ENCODE measurements at places on chromosomes 13 and 19.
A peak's percentile ranks its signal among the peaks of the same experiment; 100 is the strongest.

GRCh38 chr13:37288057-37288720, 182.7 kb upstream of the CSNK1A1L start:
- no peak for DNase-seq

DNA sequence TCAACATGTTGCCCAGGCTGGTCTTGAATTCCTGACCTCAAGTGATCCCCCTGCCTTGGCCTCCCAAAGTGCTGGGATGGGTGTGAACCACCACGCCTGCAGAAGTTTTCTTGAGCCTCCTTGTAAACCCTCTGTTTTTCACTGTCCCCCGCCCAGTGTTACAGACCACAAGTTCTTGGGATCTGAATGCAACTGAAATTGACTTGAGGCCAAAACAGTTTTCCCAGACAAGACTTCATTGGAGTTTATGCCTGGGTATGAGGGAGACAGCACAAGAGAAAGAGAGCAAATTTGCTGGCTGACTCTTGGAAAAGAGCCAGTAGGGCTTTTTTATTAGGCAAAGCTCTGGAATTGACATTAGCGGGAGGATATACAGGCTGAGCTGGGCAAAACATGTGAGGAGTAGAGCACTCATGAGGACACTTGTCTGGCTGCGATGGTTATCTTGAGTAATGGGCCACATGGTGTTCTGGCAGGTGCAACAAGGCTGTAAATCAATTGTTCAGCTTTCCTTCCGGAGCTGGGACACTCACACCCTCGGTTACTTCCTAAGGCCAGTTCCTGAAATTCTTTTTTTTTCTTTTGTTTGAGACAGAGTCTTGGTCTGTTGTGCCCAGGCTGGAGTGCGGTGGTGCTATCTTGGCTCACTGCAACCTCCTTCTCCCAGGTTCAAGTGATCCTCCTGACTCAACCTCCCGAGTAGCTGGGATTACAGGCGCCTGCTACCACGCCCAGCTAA, 12.7 kb upstream of the HNRNPL start:
- DNase-seq, result no peak

GRCh38 chr19:3289971-3290569, 65.6 kb downstream of the CELF5 start:
- no peak for DNase-seq

GRCh38 chr13:65468628-65469027, 1761.5 kb downstream of the PCDH9 start:
- DNase-seq, result no peak

DNA sequence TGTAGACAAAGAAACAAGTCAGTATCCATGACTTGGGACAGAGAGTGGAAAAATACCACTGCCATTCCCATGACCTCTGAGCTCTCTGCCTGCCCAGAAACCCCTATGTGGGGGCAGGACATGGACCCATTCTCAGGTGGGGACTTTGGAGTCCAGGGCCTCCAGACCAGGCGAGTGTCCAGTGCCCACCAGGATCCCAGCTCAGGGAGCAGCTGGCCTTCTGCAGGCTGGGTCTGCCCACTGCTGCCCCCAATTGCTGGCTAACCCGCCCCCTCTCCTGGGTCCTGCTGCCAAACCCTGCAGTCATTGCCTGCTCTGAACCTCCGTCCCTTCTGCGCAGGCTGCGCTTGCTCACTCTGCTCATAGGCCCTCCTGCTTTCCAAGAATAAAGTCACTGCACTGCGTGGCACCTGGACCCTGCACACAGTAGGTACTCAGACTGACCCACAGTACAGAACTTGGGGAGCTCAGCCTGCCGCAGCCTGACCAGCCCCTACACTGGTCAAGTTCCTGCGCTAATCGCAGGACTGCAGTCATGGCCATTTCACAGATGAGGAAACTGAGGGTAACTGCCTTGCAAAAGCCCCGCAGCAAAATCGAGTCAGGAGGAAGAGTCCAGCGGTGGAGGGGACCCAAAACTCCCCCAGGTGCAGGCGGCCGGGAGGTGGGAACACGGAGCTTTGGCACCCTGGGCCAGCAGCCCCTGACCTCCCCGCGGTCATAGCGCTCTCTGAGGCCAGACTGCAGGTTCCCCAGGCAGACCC, 774 bp downstream of the SLC7A10 start:
- DNase-seq, result no peak

GRCh38 chr13:105991622-105992277, 543.7 kb downstream of the EFNB2 start:
- no peak for DNase-seq

GRCh38 chr19:18520848-18521691, 800 bp downstream of the ELL start:
- DNase-seq, result peak; percentile 60

DNA sequence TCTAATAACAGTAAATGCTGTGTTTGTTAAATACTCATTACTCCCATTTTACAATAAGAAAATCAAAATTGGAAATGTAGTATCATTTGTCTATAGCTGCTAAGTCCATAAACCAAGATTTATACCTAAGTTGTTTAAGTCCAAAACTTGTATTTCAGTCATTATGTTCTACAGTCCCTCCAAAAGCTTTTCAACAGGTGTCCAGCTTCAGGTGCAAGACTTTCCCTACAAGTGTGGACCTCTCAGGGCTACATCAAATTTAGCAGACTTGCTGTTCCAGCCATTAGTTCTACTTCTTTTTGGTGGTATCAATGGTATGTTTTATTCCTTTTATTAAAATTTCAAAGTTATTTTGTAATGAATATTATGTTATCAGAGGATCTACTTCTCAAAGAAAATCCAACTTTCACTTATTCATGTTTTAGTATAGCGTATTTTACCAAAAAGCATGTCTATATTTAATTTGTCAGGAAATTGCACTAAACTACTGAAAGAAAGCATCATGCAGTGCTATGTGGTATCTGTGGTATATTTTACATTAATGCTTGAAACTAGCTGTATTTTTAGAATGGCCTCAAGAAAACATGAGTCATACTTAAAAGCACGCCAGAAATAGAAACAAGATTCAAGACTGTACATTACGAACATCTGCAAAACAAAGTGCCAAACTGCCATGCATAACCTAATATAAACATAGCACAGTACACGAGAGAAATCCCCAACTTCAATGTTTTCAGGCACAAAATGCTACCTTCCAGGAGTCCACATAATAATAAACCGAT, 44.5 kb downstream of the VWA8 start:
- no peak for DNase-seq

DNA sequence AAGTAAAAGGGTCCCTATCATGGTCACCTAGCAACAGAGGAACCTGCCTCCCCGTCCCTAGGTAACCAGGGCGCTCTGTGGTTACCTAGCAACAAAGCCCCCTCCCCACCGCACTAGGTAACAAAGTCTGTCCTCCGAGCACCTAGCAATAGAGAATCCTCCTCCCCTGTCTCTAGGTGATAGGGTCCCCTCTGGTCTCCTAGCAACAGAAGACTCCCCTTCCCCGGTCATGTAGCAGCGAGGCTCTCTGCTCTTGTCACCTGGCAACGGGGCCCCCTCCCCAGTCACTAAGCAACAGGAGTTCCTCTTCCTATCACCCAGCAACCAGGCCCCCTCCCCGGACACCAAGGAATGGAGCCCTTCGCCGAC, 307 bp downstream of the JOSD2 start:
- no peak for DNase-seq

DNA sequence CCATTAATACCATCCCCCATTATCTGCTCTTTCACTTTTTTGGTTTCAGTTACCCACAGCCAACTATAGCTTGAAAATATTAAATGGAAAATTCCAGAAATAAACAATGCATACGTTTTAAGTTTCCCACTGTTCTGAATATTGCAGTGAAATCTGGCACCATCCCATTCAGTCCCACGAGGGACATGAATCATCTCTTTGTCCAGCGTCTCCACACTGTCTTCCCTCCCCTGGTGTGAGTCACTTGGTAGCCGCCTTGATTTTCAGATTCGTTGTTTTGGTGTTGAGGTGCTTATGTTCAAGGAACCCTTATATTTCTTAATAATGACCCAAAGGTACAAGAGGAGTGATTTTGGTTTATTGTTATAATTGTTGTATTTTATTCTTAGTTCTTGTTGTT, 246.1 kb downstream of the DCT start:
- no peak for DNase-seq

DNA sequence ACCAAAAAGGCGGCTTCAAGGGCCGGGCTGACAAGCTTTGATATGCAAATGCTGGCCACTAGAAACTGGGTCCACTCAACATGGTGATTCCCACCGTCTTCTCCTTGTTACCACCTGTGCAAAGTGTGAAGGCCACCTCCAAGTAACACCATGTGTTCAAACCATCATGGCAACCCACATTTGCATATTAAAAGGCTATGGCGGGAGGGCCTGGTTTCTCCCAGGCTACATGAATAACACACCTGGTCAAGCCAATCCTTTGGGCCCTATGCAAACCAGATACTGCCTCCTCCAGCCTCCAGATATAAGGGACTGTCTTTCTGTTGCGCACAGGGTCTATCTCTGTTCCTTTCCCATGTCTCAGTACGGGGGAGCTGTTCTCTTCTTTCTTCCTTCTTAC, 36.6 kb upstream of the ZSCAN5A start:
- no peak for DNase-seq

DNA sequence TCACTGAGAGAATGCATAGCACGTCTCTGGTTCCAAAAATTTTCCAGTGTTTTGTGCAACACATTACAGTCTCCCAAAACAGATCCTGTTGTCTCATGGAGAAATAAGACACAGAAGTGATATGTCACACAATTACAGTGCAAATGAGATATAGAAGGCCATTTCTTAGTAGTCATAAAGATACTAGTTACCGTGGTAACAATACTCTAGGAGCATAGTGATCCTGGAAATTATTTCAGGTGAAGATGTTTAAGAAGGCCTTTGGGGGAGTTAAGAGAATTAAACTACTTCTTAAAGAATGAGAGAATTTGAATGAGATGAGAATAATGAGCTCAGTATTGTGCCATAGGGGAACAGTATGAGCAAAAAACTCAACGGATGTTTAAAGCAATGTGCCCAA, 628.0 kb upstream of the MIR17HG start:
- no peak for DNase-seq

GRCh38 chr13:41897126-41897525, 63.8 kb downstream of the VWA8 start:
- no peak for DNase-seq

DNA sequence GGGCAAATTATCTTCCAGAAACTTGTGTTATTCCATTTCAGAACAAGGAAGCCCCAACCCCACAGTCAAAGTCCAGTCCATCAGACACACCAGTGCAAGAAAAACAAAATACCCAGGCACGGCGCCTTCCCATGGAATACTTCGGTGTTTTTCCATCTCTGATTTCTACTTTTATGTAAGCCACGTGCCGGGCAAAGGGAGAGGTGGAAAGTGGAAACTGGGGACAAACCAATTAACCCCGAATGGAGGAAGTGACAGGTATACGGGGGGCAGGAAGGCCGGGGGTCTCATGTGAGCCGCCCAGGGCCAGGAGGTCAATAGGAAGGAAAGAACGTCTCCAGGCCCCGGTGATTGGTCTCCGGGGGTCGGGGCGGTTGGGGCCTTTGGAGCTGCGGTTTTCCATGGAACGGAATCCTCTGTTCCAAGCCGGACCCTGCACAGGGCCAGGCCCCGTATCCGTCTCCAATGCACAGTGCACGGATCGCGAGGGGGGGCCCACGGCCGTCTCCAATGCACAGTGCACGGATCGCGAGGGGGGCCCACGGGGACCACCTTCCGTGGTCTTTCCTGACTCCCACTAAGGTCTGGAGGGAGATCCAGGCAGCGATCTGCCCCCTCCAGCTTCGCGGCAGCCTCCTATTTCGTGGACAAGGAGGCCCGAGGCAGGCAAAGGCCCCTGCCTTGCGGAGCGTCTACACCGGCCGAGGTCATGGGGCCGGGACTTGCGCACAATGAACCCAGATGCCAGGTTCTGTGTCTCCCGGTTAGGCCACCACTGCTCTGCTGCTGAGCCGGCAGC, 79.7 kb downstream of the GADD45B start:
- no peak for DNase-seq

GRCh38 chr19:16605553-16605994, 22.4 kb downstream of the MED26 start:
- DNase-seq, result no peak

- no peak for DNase-seq
Observed at GRCh38 chr13:100442095-100442832, 146.3 kb downstream of the GGACT start.

DNA sequence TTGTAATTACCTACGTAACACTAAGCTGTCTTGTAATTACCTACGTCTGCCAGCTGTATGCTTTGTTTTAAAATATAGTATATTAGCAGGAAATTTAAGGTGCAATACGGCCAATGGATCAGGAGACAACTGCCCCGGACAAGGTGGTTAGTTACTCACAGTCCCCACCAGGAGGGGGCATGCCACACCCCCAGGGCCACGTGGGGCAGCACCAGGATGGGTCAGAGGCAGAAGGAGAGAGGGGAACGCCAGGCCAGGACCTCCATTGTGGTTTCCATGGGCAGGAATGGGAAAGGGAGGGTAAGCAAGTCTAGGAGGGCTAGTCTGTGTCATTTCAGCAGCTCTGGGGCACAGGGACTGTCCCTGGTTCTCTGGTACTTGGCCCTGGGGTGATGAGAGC, 140.1 kb downstream of the URI1 start:
- DNase-seq, result no peak

GRCh38 chr13:105847527-105848291, 687.8 kb downstream of the EFNB2 start:
- no peak for DNase-seq

- no peak for DNase-seq
Observed at GRCh38 chr13:93903909-93904308, 575.6 kb downstream of the DCT start.

DNA sequence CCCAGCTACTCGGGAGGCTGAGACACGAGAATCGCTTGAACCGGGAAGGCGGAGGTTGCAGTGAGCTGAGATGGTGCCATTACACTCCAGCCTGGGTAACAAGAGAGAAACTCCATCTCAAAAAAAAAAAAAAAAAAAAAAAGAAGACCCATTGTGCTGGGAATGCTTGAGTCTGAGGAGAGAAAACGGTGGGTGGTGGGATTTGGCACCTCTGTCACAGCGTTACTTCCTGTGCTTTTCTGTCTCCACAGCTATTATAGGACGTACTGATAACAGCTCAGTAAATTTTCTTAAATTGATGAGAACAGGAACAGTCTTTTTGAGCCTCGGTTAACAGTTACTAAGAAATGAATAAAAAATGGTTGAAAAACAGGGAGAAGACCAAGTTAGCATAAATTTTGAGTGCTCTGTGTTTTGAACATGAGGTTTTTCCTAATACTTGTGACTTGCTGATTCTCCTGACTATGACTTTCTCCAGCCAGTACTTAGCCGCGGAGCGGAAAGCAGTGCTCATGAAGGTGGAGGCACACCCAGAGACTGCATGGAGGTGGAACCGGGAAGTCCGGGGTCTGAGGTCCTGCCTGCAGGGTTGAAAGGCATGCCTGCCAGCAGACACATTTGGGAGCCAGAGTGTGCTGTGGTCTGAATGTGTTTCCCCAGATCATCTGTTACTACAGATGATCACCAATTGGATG, 55.3 kb upstream of the TEX29 start:
- no peak for DNase-seq

DNA sequence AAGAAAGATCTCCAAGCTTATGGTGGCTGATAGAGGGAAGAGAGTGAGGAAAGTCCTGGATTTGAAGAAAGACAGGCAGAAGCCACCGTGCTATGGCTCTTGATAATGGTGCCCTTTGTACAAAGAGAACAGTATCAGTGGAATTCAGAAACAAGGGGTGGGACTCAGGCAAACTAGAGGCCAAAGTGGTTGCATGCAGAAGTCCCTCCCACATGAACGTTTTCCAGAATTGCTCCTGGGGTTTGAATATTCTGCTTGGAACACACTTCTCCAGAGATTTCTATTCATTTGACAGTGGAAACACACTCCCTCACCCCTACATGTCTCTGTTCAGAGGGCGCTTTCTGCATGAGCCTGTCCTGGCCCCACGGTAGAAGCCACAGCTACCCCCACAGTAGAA, 10.1 kb upstream of the MBNL2 start:
- no peak for DNase-seq

- DNase-seq, result no peak
Observed at GRCh38 chr19:18503971-18504885, 17.6 kb downstream of the ELL start.
